ENCODE measurements at places on chromosomes 5 and 9. TPM values are rescaled to one million over a fixed set of nuclear protein-coding genes. Genes with fewer than 3 reads are reported as not detected.

COL15A1 gene
- polyA plus RNA-seq = 172 TPM

ARHGEF28 gene
- 2.7 TPM for polyA plus RNA-seq

CNTNAP3B gene
- 5.6 TPM for polyA plus RNA-seq

ERGIC1 gene
- polyA plus RNA-seq = 83.4 TPM

TEX48 gene
- not detected for polyA plus RNA-seq

MAMDC2 gene
- 6.9 TPM for polyA plus RNA-seq

SLC6A3 gene
- polyA plus RNA-seq = not detected

PROB1 gene
- polyA plus RNA-seq = 42.6 TPM

QRFP gene
- 0.33 TPM for polyA plus RNA-seq

CCDC187 gene
- polyA plus RNA-seq = 0.06 TPM

GPR150 gene
- polyA plus RNA-seq = not detected

TCERG1 gene
- 65.9 TPM for polyA plus RNA-seq

SCAI gene
- 9.3 TPM for polyA plus RNA-seq

DNAJC21 gene
- polyA plus RNA-seq = 50.9 TPM
